Neural crest cell (in vitro differentiated cells): ENCODE measurements at places on chromosomes 6 and 20.

- peaks cover 26% of the 10 kb centered on the region for H3K4me1 ChIP-seq
- H3K27me3 ChIP-seq, result no peaks in the 10 kb centered on the region
- DNase-seq, result no peak
- no peak overlapping the region for H3K4me3 ChIP-seq
- no peaks in the 10 kb centered on the region for H3K36me3 ChIP-seq
- H3K27ac ChIP-seq, result peak overlapping the region; percentile 79
These were observed 128.8 kb upstream of the QKI start for GRCh38 chr6:163285691-163286090.

DNA sequence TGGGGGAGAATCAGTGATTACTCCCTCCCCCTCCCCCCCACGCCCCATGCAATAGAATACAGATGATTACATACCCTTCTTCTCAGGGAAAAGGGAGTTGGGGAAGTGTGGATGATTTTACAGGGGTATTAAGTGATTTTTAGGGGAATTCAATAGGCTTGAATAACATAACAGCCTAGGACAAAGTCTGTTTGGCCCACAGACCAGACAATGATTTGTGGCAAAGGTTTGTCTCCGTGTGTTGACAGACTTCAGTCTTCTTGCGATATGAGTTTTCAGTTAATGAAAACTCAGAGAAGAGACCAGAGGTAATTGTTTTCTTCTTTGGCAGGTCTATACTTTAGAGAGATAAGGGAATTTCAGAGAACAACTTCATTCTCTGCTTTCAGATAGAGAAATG, 95.3 kb downstream of the OR2B2 start:
- DNase-seq, result no peak
- peak overlapping the region; percentile 11 for H3K27ac ChIP-seq
- H3K4me3 ChIP-seq, result peak overlapping the region; percentile 38
- peaks cover 5% of the 10 kb centered on the region for H3K36me3 ChIP-seq

DNA sequence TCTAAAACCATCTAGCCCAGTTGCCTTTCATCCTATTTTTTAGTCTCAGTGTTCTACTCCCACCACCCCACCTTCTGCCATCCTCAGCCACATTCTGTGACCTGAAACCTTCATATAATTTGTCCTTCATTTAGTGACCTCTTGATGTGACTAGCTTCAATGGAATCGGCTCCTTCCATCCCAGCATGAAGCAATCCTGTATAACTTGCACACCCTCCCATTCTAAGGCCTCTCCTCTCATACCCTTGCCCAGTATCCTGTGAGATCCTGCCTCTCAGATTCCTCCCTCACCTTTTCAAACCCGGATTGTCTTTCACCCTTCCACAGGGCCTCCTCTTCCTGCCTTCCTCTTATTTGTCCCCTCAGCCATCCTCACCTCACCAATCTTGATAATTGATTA, 3.1 kb downstream of the ZNF76 start:
- DNase-seq, result no peak
- H3K27ac ChIP-seq, result peak overlapping the region; percentile 74
- no peaks in the 10 kb centered on the region for H3K27me3 ChIP-seq
- H3K4me1 ChIP-seq, result peaks cover 35% of the 10 kb centered on the region
- peak overlapping the region; percentile 71 for H3K4me3 ChIP-seq

- H3K27ac ChIP-seq, result no peak overlapping the region
- H3K27me3 ChIP-seq, result no peaks in the 10 kb centered on the region
- DNase-seq, result no peak
These were observed 315.1 kb downstream of the UBE3D start for GRCh38 chr6:82750556-82750955.

DNA sequence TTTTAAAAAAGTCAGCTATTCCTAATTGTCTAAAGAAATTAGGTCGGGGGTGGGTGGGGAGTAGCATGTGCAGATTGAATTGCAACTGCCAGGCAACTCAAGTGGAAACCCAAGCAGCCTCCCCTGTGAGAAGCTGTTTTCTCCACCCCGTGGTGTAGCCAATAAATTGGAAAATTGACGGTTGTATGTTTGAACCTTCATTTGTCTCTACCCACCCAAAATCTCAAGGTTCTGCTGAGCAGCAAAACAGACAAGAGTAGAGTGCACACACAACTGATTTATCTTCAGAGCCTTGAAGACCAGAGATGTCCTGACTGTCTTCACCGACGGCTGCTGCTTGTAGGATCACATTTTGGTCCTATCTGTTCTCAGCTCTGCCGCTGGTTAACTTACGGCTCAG, 88.5 kb downstream of the DTD1 start:
- H3K4me3 ChIP-seq, result no peak overlapping the region
- H3K27me3 ChIP-seq, result no peaks in the 10 kb centered on the region
- peaks cover 29% of the 10 kb centered on the region for H3K4me1 ChIP-seq
- no peak for DNase-seq
- H3K27ac ChIP-seq, result no peak overlapping the region

DNA sequence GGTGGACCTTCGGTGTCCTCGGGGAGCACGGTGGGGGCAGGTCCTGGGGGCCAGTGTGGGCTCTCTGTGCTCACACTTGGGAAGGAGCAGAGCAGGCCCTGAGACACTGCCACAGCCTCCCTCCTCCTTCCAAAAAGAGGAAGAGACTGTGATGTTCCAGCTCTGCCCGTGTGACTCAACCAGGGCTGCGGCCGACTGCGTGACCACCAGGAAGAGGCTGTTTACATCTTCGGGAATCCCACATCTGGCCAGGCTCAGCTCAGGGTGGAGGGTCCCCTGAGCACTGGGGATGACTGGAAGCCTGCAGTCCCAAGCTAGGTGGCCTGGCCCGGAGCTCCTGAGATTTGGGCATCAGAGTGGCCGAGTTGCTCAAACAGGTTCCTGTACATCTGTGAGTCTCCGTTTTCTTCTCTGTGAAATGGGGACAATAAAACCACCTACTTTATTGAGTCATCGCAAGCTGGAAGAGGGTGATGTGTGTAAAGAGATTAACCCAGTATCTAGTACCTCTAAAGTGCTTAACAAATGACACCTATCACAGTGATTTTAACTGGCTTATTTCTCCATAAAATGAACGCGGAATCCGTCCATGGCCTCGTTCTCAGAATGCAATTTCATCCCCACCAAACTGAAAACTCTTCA, 242.1 kb downstream of the DLL1 start:
- H3K36me3 ChIP-seq, result no peaks in the 10 kb centered on the region
- no peaks in the 10 kb centered on the region for H3K4me1 ChIP-seq
- no peak for DNase-seq
- peaks cover 12% of the 10 kb centered on the region for H3K27me3 ChIP-seq

GRCh38 chr6:41488433-41489119, 57.6 kb upstream of the FOXP4 start:
- peak overlapping the region; percentile 35 for H3K4me3 ChIP-seq
- no peaks in the 10 kb centered on the region for H3K36me3 ChIP-seq
- H3K27ac ChIP-seq, result no peak overlapping the region
- H3K27me3 ChIP-seq, result peaks cover 18% of the 10 kb centered on the region

- peaks cover 7% of the 10 kb centered on the region for H3K36me3 ChIP-seq
- H3K27ac ChIP-seq, result no peak overlapping the region
- no peak for DNase-seq
- H3K27me3 ChIP-seq, result no peaks in the 10 kb centered on the region
- no peak overlapping the region for H3K4me3 ChIP-seq
These were observed 76.1 kb downstream of the ME1 start for GRCh38 chr6:83354747-83355146.

DNA sequence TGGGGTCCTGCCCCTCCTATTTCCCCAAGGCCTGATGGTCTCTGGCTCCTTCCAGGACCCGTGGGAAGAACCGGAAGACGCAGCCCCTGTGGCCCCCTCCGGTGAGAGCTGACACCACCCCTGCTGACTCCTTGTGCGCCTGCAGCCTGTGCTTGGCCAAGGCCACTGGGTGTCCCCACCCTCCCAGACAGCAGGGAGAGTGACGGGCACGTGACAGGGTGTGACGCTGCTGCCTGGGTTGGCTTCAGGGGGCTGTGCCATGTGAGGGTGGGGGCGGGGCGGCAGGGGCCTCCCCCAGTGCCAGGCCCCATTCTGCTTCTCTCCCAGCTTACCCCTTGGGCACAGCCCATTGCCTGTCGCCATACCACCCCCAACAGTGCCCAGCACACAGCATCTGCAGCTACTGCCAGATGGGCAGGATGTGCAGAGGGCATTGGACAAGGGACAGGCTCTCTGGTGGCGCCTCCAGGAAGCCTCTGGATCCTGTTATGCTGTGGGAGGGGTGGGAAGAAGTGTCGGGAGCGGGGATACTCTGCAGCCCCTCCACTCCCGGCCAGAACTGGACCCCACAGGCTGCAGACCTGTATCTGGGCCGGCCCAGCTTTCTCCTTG, 2.9 kb downstream of the BIRC7 start:
- no peak overlapping the region for H3K4me3 ChIP-seq
- H3K27me3 ChIP-seq, result peaks cover 2% of the 10 kb centered on the region
- H3K36me3 ChIP-seq, result no peaks in the 10 kb centered on the region
- no peak overlapping the region for H3K27ac ChIP-seq
- DNase-seq, result no peak
